ENCODE measurements at places on chromosomes 7 and 10.

- DNase-seq: no peak
Observed at GRCh38 chr10:126208726-126209302, 179.5 kb downstream of the ADAM12 start.

DNA sequence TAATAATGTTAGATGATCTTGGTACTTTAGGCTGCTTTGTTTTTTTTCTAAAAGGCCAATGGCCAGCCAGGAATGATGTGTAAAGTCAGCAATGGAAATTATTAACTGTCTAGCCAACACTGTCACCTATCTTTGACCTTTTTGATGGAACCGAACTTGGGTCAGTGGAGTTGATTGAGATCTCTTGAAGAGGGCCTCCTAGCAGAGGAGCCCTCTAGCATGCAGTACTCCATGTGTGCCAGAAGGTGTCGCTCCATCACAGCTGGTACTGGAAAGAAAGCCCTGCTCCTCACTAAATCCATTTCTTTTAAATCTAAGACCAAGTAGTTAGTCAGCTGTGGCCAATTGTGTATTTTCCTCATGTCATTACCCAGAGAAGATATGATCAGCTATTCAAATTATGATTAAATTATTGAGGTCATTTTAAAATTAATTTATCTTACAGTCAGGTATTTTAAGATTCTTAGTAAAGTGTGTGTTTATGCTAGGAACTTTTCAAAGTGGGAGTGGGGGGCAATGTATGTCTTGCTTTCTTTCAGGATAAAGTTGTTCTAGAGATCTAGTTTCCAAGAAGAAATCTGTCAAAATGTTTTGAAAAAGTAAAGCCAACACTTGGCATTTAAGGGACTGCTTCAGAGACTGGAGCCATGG is 33.1 kb upstream of the CROT start:
- peak; percentile 57 for DNase-seq

DNA sequence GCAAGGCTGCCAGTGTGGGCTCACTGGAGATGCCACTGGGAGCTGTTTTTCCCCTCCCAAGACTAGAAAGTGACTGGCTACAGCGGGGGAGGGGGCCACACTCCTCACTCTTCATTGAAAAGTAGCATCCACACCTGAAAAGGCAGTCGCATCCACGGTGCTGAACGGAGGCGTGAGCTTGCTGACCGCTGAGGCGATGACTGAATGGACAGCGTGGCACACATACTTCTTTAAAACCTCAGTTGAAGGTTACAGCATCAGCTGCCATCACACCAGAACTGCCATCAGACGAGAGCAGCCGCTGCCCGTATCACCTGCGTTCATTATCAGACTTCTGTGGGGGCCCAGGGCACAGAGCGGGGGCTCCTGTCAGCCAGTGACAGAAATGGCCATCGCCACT is 327.2 kb downstream of the DNAJB6 start:
- no peak for DNase-seq

DNA sequence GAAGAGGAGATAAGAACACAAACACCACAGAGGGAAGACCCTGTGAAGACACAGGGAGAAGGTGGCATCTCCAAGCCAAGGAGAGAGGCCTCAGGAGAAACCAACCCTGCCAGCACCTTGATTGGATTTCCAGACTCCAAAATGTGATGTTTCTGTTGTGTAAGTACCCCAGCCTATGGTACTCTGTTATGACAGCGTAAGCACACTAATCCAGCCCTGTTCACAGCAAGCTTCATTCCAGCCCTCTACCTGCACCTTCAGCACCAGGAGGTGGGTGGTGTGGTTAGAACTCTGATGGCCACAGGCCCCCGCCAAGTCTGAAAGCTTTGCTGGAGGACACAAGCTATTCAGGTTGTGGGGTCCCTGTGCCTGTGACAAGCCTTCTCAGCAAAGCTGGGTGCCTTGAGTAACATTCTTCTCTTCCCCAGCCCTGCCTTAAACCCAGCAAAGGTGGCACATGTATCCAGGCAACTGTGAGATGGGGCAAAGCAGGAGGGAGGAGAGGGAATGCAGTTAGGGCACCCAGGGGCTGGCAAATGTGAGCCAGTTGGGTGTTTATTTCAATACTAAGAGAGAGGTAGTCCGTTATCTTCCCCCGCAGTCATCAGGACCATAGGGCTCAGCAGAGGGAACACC is 4.5 kb downstream of the VSTM4 start:
- no peak for DNase-seq

DNA sequence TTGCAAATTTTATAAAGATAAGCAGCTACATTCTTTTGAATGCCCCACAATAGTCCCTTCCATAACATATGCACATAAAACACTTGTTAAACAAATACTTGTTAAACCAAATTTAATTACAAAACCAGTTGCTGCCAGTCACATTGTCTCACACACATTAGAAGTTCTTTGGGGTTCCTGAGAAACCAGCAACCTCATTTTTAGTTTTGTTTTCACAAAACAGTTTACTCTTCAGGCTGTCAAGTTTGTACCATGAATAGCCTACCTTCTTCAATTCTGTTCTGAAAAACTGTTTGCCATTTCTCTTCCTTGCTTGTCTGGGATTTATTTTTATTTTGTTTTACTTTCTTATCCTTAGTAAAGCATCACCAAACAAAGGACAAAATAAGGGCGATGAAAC is 176.5 kb upstream of the PHF14 start:
- no peak for DNase-seq

DNA sequence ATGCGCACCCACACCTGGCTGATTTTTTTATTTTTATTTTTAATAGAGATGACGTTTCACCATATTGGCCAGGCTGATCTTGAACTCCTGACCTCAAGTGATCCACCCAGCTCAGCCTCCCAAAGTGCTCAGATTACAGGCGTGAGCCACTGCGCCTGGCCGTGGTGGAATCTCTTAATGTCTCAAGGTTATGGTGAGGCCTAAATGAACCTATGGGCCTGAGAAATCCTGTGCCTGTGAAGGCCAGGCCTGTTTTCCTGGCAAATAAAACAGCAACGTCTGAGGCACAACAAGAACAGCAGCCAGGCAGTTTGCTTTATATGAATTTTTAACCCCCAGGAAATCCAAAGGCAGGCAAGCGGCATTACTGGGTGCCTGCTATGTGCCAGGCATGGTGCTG is 297.5 kb upstream of the ZMIZ1 start:
- DNase-seq: no peak

GRCh38 chr10:125515571-125515970 is 167.4 kb downstream of the TEX36 start:
- no peak for DNase-seq

DNA sequence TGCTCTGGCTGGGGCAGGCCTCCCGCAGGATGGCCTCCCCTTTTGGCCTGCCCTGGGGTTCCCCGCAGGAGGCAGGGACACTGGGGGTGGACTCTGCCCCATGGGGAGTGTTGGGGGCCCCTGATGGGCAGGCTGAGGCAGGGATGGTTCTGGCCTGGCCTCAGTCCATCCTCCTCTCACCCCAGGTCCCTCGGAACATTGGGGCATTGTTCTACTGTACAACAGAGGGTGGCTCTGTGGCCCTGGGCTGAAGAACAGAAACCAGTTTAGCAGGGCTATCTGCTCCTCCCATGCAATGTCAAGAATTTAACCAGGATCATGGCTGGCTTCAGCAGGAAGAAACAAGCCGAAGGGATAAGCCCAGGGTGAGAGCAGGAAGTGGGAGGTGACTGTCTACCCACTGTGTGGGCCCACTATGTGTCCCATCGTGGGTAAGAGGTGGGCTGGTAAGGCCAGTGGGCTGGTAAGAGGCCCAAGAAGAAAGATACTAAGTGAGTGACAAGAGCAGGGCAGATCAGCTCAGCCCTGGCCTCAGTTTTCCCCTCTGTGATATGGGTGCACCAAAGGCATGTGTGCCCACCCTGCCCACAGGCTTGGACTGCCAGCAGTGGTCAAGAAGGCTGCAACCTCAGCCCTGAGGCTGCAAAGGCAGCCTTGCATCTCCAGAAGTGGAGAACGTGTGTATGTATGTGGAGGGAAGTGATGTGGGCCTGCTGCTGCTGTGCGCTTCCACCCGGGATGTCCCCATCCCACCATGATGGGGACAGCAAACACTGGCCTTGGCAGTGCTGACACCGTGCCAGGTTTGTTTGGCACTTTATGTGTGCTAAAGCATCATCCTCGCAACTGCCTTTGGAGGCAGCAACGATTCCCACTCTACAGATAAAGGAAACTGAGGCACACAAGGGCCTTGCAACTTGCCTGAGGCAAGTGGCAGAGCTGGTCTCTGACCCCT is 138.9 kb downstream of the SH3PXD2A start:
- DNase-seq: no peak

GRCh38 chr7:132504852-132505251 is 71.4 kb downstream of the PLXNA4 start:
- DNase-seq: no peak

GRCh38 chr7:138898255-138898654 is 82.9 kb downstream of the KIAA1549 start:
- DNase-seq: no peak

DNA sequence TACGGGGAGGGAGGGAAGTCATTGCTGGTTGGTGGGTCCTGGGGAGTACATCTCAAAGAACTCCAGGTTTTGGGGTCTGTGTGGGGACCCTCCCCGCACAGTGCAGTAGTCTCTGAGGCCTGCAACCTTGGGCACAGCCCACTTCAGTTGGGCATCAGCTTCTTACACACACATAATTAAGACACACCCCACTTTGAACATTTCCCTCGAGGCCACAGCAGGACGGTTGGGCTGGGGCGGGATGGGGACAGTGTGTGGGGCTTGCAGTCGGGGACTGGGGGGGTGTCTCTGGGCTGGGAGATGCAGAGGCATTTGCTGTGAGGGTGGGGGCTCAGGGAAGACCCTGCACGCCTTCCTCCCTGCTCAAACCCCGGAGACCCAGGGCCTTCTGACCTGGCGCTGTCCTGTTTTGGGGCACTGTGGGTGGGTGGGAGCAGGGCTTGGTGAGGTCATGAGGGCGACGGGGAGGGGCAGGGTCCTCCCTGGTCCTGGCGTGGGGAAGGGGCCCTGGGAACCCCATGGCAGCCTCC is 1.3 kb downstream of the LFNG start:
- no peak for DNase-seq

Data from muscle of arm (tissue), 14 donors.